ENCODE measurements at places on chromosomes 7 and 10.

DNA sequence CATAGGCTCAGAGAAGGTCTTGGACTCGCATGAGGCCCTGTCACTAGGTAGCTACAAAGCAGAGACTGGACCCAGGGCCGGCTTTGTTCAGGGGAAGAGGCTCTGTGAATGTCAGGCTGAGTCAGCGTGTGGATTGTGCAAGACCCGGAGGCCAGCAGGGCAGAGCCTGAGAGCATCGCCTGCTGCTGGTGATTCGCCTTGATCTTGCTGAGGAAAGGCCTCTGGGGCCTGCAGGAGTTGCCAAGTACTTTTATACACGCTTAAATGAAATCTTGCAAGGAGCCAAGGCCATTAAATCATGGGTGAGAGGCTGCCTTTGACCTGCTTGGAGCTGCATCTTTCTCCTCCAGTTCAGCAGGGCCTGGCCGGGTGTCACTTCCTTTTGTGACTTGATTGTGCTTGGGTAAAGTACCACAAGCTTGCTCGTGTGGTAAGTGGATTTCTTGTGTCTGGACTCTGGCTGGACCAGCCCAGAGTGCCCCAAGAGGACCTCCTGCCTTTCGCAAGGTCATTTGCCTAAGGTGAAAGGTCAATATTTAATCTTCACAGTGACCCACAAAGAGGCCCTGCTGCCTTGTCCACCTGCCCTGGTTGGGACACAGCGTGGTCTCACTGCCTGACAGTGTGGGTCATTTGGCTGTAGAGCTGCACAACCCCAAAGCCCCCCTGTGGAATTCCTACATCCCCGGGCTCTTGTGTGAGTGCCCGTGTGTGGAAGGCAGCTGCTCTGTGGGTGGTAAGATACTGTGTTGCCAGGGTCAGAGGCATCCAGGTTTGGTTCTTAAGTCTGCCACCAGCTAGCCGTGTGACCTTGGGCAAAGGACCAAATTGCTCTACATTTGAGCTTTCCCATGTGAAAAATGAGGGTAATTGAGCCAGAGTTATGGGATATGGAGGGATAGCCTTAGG lies 38.6 kb upstream of the SH2D4B start:
- peak; percentile 95 for DNase-seq

GRCh38 chr7:76247938-76248337 lies 46.2 kb downstream of the SRRM3 start:
- no peak for DNase-seq

DNA sequence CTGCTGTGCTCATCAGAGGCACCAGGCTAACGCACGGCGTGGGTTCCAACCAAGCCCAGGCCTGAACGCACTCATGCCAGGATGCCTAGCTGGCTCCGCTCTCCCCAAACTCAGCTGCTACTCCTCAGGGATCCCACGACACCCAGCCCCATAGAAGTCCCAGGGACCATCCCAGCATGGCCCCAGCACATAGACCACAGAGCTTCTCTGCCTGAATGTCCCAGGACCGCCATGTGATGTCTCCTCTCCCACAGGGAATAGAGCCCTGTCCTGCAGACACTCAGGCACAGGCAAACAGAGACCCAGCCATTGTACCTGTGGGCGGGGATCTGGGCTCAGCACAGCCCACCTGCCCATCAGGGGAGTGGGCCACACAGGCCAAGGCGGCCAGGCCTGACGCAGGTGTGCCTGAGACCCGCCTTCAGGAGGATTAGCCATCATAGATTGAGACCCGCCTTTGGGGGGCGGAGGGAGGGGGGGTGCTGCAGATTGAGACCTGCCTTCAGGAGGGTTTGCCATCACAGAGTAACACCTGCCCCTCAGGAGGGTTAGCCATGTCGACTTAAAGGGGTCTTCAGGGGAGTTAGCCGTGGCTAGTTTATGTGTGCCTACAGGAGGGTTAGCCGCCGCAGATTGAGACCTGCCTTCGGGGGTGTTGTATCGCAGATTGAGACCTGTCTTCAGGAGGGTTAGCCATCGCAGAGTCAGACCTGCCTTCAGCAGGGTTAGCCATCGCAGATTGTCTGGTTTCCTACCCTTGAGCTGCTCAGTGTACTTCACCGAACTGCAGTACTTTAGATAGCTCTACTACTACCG lies 29.0 kb downstream of the RASGEF1A start:
- DNase-seq: no peak

DNA sequence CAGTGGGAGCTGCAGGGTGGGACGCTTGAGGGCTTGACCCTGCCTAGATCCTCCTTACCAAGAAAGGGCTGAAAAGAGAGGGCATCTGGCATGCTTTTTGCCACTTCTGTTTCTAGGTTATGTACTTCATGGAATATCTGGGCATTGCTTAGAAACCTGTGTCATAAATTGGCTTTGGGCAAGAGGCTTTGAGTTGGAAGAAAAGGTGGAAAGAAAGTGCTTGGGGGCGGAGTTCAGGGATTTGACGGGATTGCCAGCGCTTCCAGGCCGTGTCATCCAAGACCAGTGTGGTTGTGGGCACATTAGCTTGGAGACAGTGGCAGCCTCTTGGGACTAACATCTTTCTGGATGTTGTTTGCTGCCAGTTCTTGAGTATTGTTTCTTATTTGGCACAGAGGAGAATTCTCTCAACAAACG lies 825 bp downstream of the ZNF862 start:
- no peak for DNase-seq

DNA sequence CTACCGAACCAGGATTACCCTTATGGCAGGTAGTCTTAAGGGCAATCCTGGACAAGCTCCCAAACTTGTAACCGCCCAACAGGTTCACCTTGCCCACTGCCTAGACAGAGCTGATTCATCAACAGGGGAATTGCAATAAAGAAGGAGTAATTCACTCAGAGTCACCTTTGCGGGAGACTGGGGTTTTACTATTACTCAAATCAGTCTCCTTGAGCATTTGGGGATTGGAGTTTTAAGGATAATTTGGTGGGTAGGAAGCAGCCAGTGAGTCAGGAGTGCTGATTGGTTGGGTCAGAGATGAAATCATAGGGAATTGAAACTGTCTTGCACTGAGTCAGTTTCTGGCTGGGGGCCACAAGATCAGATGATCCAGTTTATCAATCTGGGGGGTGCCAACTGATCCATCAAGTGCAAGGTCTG lies 25.3 kb downstream of the HK1 start:
- no peak for DNase-seq

GRCh38 chr7:20191391-20191869 lies 25.8 kb downstream of the MACC1 start:
- DNase-seq: no peak

GRCh38 chr10:123027861-123028260 lies 19.1 kb downstream of the ACADSB start:
- no peak for DNase-seq

DNA sequence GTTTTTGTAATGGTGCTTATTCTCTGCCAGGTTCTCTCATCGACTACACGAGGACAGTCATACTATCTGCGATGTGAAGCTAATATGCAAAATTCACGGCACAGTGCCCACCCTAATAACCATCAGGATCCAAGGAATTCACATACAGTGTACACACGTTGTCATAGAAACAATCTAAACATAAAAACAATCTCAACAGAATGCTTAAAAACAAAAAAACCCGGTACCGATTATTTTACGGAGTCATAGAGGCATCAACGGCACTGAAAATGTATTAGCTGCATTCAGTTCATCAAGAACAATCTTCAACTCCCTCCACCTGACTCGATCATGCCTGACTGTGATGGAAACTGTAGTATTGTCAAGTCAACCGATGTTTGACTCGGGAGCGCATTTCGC lies 628 bp downstream of the MRPS33 start:
- DNase-seq: no peak

GRCh38 chr10:130190737-130191115 lies 54.5 kb downstream of the GLRX3 start:
- DNase-seq: no peak

- peak; percentile 73 for DNase-seq
Observed at GRCh38 chr10:4541292-4541691, 284.7 kb upstream of the AKR1E2 start.

DNA sequence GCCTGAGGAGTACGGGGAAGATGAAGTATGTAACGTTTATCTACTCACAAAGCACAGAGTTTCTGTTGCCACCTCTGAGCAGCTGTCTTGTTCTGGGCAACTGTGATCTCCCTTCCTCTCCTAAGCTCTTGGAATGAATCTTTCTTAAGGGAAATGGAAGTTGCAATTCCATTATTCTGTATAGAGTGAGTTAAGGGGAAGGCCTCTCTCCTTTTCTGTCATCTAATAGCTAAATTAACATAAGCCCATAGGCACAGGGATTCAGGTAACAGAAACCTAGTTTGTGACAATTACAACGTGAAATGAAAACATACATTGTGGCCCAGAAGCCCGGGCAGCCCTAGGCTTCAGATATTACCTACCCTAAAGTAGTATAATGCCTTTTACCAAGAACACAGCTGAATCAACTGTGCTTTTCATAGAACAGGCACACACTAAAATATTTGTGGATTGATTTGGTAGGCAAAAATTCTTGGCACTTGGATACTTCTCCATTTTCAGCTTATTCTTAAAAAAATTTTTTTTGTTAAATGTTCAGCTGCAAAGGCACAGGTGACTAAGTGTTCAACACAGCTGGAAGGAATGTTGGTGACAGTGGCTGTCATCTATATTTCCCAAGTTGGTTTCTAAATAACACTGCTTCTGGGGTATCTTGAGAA lies 3.8 kb upstream of the PDCD4 start:
- DNase-seq: no peak

DNA sequence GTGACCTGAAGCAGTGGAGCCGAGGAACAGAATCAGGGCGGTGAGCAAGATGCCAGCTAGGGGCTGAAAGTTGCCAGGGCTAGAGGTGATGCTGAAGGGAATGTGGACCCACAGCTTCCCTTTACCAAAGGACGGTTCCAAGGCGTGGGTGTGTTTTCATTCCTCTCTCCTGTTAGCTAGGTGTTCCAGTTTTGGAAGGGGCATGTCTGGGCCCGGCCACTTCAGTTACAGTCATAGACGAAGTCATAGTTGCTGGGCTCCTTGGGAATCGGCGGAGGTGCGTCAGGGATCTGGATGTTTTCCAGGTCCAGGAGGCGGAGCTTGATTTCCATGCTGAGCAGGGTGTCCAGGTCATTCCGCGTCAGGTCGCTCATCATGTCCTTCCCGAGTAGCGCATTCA lies 131.0 kb upstream of the AOAH start:
- no peak for DNase-seq

GRCh38 chr7:83276250-83276649 lies 113.6 kb upstream of the PCLO start:
- DNase-seq: no peak

DNA sequence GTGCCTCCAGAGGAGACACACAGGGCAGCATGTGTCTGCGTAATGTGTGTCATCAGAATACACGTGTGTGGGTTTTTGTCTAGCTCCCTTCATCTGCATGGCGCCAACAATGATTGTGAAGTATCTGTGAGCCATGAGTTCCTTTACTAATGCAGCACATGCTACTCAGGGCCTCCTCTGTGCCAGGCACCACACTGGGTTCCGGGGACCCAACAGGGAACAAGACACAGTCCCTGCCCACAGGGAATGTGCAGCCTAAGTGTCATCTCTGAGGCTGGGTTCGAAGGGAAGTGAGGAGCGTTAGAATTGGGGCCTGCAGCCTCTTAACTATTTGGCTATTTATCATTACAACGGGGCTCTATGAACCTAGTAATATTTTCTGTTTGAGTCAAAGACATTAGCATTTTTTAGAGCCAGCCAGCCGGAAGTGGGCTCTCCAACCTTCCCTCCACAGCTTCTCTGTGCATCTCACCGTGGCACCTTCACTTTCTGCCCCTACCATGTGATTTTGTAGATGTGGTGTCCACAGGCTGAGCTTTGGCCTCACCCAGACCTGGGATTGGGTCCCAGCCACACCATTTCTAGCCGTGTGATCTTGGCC lies 43.9 kb upstream of the SRGN start:
- no peak for DNase-seq

DNA sequence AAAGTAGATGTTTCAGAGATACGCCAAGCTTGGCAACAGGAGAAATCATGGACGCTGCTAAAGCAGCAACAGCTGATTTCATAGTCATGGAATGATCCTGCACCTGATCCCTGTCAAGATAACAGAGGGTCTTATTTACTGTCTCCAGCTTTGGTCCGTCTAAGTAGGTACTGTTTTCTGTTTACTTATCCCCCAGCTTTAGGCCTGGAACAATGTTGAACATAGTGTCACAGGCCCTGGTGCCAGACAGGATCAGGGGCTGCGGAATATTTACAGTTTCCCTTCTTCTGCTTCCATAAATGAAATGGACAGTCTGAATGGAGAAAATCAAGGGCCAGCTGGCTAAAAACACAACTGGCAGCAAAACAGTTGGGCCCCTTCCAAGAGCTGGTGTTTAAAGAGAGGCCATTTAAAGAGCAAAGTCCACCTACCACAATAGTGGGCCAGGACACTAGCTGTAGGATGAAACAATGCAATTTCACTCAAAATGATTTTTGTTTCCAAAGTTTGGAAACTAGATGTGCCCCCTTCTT lies 2.9 kb downstream of the GPR37 start:
- DNase-seq: no peak

DNA sequence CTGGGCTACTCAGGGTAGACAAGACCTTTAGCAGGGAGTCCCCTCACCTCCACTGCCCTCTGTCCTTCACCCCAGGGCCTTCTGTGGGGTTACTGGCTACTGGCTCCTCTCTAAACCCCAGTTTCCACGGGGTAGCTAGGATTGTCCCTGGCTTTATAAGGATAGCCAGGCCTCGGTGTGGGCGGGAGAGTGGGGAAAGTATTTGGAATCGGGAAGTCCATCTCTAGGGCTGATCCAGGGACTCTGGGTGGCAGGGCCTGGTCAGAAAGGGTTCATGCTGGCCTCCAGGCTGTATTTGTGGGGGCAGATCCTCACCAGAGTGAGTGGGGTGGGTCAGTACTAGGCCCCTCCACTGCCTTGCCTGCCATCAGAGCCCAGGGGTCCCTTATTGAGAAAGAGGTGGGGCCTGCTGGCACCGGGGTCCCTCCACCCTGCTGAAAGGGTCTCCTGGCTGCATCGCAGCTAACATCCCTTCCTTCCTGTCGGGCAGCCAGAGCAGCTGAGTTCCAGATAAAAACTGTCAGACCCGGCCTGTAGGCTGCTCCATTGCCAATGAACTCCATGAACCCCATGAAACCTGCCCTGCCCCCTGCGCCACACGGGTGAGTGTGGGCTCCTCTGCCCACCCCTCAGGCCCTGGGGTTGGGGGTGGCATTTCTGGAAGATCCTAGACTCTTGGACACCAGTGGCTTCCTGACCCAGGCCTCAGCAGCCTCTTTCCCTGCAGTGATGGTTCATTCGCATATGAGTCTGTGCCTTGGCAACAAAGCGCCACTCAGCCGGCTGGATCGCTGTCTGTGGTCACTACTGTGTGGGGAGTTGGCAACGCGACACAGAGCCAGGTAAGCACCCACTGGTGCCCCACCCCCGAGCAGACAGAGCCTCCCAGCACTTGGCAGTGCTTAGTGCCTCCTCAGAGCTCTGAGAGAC lies 7.3 kb downstream of the ZMIZ2 start:
- DNase-seq: no peak

GRCh38 chr10:131006458-131007256 lies 304.9 kb downstream of the TCERG1L start:
- DNase-seq: no peak

Measured in aorta (tissue), 5 donors.